ENCODE measurements at places on chromosomes 11 and 22. TPM values are rescaled to one million over a fixed set of nuclear protein-coding genes. Genes with fewer than 3 reads are reported as not detected.

SEPTIN5 gene
- 0.45 TPM for total RNA-seq

KIAA1671 gene
- 11.3 TPM for total RNA-seq

PRR33 gene
- not detected for total RNA-seq

CABP7 gene
- 0.05 TPM for total RNA-seq

OR52I1 gene
- total RNA-seq: not detected

ENTHD1 gene
- total RNA-seq: 0.14 TPM

RCOR2 gene
- 0.25 TPM for total RNA-seq

POU2AF1 gene
- total RNA-seq: 3.3 TPM

KCNQ1 gene
- 5.7 TPM for total RNA-seq

PATE4 gene
- total RNA-seq: not detected

TRIM66 gene
- 14.9 TPM for total RNA-seq

KRTAP5-9 gene
- total RNA-seq: 0.18 TPM

UPK3A gene
- total RNA-seq: not detected

ADAMTS8 gene
- not detected for total RNA-seq

OR4C11 gene
- not detected for total RNA-seq

MS4A14 gene
- not detected for total RNA-seq

OR4C16 gene
- not detected for total RNA-seq

NAALADL1 gene
- 9.8 TPM for total RNA-seq

PRG3 gene
- not detected for total RNA-seq

ZNHIT2 gene
- total RNA-seq: 9.4 TPM

RPS6KB2 gene
- total RNA-seq: 59.8 TPM

TBX1 gene
- total RNA-seq: 0.36 TPM

KDM4D gene
- 0.39 TPM for total RNA-seq

SCGB1D1 gene
- total RNA-seq: not detected

TRIM5 gene
- 24.4 TPM for total RNA-seq

OR9Q1 gene
- total RNA-seq: not detected

CCDC116 gene
- total RNA-seq: 0.23 TPM

GAL gene
- not detected for total RNA-seq

OR4D5 gene
- total RNA-seq: not detected

OR2AG2 gene
- 0.18 TPM for total RNA-seq

OR52B6 gene
- not detected for total RNA-seq

PANX2 gene
- 0.30 TPM for total RNA-seq

OR8D2 gene
- total RNA-seq: not detected

BCR gene
- total RNA-seq: 56.3 TPM

CECR2 gene
- total RNA-seq: 0.11 TPM

SLC25A45 gene
- 26.3 TPM for total RNA-seq

DNAJB7 gene
- total RNA-seq: not detected

ALG8 gene
- total RNA-seq: 66.7 TPM

AIFM3 gene
- 0.41 TPM for total RNA-seq
